ENCODE measurements at places on chromosomes 12 and 14.

- DNase-seq, result peak; percentile 96
Measured at GRCh38 chr12:56565510-56566101, 44.0 kb downstream of the RBMS2 start.

DNA sequence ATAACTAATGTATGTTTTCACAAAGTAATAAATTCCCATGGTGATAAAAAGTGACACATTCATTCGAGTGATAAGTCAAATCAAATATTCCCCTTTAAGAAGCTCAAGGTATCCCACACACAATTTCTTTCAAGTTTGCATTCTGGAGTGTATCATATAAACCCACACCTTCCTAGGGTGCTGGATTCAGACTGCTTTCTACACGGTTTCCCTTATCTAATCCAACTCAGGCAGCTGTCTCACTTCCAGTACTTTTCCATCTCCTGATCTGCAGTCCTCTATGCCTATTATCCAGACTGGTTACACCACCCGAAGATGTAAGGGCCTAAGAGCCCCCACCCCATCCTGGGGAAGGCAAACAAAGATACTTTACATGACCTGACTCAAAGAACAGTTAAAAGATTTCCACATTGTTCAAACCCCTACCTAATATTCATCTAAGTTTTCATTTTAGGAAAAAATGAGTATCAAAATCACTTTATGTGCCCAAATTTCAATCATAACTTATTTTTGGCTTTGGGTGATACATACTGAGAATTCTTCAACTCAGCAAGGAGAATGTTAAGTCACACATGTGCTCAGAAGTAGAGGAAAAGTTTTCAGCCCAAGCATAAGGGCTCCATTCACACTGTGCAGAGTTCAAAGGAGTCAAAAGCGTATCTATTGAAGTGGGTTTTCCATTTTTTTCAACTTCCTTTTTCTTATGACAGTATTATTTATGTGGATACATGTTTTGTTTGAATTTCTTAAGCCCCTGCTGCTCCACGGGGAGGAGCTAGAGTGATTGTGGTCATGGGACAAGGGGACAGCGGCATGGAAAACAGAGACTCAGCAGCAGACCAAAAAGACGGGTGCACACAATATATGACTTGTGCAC lies 41.8 kb downstream of the CORO1C start:
- peak; percentile 67 for DNase-seq

GRCh38 chr14:75002392-75003249 lies at the start of gene EIF2B2:
Gene EIF2B2 (plus strand): TSS chr14:75002921. CDS start chr14:75002991, 70 bp downstream.
- DNase-seq, result peak; percentile 99

- DNase-seq, result no peak
Measured at GRCh38 chr14:64573109-64573508, 23.3 kb downstream of the PPP1R36 start.

DNA sequence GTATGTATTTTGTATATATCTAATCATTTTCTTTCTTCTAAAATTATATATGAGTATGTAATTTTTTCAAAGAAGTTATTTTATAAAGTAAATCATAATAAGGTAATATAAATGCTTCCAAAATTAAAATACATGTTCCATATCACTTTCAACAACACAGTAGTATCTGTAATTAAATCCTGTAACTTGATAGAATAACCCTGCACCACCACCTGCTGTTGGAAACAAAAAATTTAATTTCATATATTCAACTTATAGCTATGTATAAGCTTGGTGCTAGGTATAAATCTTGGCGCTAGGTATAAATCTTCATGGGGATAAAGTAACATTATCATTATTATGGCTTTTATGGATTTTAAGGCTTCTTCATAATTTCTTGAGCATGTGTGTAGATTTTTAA lies 149.7 kb upstream of the DCN start:
- DNase-seq, result no peak

- no peak for DNase-seq
Measured at GRCh38 chr12:106645465-106646330, 62.9 kb downstream of the RFX4 start.

DNA sequence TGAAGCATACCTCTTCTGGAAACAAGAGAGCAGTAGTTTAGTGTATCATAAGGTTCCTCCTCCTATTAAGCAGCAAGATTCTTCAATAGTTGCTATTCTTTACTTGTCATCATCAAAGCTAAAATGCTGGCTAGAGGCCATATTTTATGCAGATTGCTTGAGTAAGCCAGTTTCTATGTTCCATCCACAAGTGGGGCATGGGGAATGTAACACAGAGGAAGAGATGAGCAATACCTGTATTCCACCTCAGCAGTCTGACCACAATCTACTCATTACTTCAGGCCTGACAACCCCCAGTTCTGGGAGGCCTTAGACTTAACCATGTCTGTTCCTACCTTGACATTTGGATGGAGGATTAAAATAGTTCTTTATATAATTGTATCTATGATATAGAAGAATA lies 423.6 kb downstream of the BTG1 start:
- DNase-seq, result no peak

DNA sequence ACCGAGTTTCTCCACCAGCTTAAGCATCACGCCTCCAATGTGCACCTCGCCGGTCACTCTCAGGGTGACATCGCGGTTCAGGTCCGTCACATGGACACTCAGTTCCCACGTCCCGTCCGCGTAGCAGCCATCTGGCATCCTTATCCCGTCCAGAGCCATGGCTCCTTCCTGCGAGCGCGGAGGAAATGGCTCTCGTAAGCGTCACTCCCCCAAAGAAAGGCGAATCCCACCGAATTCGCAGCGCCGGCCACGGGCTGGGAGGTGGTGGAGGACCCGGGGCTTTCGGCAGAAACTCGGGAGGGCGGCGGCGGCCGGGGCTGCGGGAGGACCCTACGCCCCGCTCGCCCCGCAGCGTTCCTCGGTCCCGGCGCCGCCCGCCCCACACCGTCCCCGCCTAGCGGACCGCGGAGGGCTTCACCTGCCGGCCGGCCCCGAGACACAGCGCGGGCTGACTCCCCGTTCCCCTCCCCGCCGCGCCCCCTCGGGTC lies 396 bp downstream of the FERMT2 start:
- peak; percentile 75 for DNase-seq

DNA sequence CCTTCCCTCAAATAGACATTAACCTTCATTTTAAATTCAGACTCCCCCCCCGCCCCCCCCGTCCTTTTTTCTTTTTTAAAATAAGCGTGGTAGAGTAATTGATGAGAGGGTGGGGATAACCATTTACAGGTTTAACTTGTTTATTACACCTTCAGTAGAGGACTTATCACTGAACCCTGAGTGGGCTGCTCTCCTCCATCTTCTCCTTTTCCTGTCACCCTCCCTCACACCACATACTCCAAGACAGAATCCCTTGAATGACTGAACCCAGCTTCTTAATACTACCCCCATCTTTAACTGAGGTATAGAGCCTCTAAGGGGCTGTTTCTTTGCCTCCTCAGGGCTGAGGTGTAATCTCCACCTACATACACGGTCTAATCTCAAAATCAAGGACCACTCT lies 3.7 kb upstream of the IKZF4 start:
- no peak for DNase-seq

DNA sequence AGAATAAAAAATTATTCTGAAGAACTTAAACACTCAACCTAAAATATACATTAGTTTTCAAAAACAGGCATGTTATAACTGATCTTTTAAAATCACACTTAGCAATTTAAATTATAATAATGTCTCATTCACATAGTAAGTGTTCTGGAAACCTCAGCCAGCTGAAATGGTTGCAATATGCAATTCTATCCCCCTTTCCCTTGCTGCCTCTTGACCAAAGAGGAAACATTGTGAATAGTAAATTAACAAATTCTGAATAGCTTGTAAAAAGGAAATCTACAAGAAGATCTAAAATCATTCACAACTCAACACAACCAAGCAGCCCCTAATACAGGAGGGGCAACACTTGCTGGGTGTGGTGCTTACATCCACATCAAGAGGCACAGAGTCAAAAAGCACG lies 431.9 kb downstream of the BCAT1 start:
- DNase-seq, result no peak
